Panc1 (cell line): ENCODE measurements at places on chromosomes 2 and 18. TPM values are rescaled to one million over a fixed set of nuclear protein-coding genes. Genes with fewer than 3 reads are reported as not detected.
A peak's percentile ranks its signal among the peaks of the same experiment; 100 is the strongest.

DNA sequence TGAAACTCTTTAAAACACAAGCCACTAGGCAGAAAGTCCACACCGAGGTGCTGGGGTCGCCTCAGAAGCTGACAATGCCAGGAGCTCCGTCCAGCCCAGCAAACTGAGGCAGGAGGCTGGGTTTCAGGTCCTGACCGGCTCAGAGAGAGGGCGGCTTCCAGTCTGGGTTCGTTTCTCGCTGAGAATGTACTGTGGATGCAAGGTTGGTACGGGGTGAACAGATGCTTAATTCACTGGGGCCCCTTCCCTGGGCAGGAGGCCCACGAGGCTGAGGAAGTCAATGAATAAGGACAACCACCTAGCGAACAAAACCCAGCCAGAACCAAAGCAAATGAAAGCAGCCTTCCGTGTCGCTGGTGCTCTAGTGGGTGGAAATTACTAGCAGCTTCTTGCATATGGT, 142.0 kb downstream of the RTP5 start:
- H3K27ac ChIP-seq, result no peak overlapping the region
- H3K4me1 ChIP-seq, result no peaks in the 10 kb centered on the region
- H3K36me3 ChIP-seq, result no peaks in the 10 kb centered on the region
- H3K27me3 ChIP-seq, result no peaks in the 10 kb centered on the region; the same call in 1 of the 2 replicates
- H3K4me3 ChIP-seq, result no peak overlapping the region

GRCh38 chr2:26907416-26907815, 59.5 kb downstream of the DPYSL5 start:
- H3K27ac ChIP-seq, result no peak overlapping the region
- H3K36me3 ChIP-seq, result no peaks in the 10 kb centered on the region
- no peak for DNase-seq
- no peaks in the 10 kb centered on the region for H3K4me1 ChIP-seq

- DNase-seq, result no peak
- no peak within 1 kb of the TSS for H3K27ac ChIP-seq
- H3K27me3 ChIP-seq, result no peaks in the 10 kb centered on the region
- H3K4me1 ChIP-seq, result no peaks in the 10 kb centered on the region
Measured at GRCh38 chr2:68734688-68735525, at the start of gene ARHGAP25. TSS of gene ARHGAP25 (plus strand) at chr2:68734811. CDS start at chr2:68735200, 389 bp downstream.

DNA sequence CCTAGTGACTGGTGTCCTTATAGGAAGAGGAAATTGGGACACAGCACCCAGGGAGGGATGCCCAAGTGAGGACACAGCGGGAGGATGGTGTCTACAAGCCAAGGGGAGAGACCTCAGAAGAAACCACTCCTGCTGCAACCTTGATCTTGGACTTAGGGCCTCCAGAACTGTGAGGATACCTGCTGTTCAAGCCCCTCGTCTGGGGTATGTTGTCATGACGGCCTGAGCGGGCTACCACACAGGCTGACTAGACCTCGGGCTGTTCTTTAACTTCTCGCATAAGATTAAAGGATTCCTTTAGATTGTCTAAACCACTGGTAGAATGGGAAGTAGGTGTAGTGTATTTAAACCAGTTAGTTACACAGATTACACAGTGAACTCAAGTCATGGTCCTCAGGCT, 138.3 kb downstream of the ASB1 start:
- no peak overlapping the region for H3K4me3 ChIP-seq
- no peaks in the 10 kb centered on the region; the same call in 1 of the 2 replicates for H3K4me1 ChIP-seq
- no peak for DNase-seq
- H3K36me3 ChIP-seq, result no peaks in the 10 kb centered on the region
- no peaks in the 10 kb centered on the region for H3K27me3 ChIP-seq
- no peak overlapping the region for H3K27ac ChIP-seq

- no peak overlapping the region for H3K27ac ChIP-seq
- H3K4me1 ChIP-seq, result no peaks in the 10 kb centered on the region
- no peaks in the 10 kb centered on the region for H3K27me3 ChIP-seq
- no peak for DNase-seq
- H3K36me3 ChIP-seq, result no peaks in the 10 kb centered on the region
Measured at GRCh38 chr2:124668161-124668560, 643.1 kb downstream of the CNTNAP5 start.

- DNase-seq, result no peak
- H3K27me3 ChIP-seq, result no peaks in the 10 kb centered on the region
- H3K36me3 ChIP-seq, result no peaks in the 10 kb centered on the region
- H3K27ac ChIP-seq, result no peak overlapping the region
- H3K4me3 ChIP-seq, result no peak overlapping the region
Measured at GRCh38 chr2:74911061-74911460, 47.4 kb upstream of the POLE4 start.

GRCh38 chr2:74438248-74438647, 3.5 kb downstream of the RTKN start:
- no peak overlapping the region for H3K27ac ChIP-seq
- H3K4me3 ChIP-seq, result no peak overlapping the region
- peaks cover 10% of the 10 kb centered on the region for H3K4me1 ChIP-seq
- H3K36me3 ChIP-seq, result no peaks in the 10 kb centered on the region
- no peaks in the 10 kb centered on the region for H3K27me3 ChIP-seq

Gene HMSD
- total RNA-seq, result 1.3 TPM

- no peaks in the 10 kb centered on the region for H3K27me3 ChIP-seq
- peaks cover 21% of the 10 kb centered on the region for H3K4me1 ChIP-seq
- H3K4me3 ChIP-seq, result no peak overlapping the region
- H3K27ac ChIP-seq, result no peak overlapping the region
- H3K36me3 ChIP-seq, result no peaks in the 10 kb centered on the region
Measured at GRCh38 chr2:99471654-99472599, 17.9 kb downstream of the REV1 start.

DNA sequence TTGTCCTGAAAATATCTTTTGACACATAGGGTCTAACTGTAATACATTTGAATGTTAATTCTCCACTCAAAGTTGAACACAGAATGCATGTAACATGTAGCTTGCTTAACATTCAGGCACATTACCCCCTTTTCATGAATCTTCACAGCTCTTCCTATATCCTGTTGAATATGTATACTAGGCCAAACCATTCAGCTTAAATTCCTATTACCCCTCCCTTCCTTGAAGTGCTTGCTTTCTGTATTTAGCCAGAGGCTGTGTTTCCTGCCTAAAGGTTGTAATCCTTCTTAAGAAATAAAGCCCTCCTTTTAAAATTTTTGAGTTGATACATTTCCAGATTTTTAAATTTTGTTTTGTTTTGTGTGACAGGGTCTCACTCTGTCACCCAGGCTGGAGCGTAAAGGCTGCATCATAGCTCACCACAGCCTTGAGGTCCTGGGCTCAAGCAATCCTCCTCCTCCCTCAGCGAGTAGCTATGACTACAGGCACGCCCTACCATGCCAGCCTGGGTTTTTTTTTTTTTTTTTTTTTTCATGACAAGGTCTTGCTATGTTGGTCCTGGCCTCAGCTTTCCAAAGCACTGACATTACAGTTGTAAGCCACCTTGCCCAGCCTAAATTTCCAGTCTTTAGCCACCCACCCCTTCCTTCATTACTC, 357.6 kb downstream of the DSC3 start:
- DNase-seq, result no peak
- no peak overlapping the region for H3K27ac ChIP-seq
- H3K4me3 ChIP-seq, result no peak overlapping the region
- no peaks in the 10 kb centered on the region for H3K27me3 ChIP-seq
- no peaks in the 10 kb centered on the region for H3K36me3 ChIP-seq

DNA sequence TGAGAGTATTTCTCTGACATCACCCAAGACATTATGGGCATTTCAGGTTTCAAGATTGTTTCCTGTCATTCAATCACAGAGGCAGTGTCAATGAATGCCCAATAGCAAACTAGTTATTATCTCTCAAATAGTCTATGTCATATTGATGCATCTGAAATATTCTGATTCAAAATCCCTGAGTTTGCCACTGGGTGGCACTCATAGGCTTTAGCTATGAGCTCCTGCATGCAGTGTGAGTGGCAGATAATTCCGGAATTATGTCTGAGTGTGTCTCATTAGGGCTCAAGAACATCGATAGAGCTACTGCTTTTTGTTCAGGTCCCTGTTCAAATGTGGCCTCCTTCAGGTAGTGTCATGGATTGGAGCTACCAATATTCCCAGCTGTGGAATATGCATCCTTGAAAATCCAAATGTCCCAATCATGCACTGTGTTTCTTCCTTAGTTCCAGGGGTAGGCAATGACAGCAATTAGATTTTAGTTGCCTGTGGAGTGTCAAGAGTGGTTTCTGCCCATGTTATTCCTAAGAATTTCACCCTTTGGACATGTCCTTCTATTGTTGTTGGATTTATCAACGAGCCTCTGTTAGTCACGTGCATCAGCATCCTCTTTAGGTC, 7.8 kb upstream of the OR6B3 start:
- H3K4me1 ChIP-seq, result no peaks in the 10 kb centered on the region
- no peak overlapping the region for H3K27ac ChIP-seq
- H3K4me3 ChIP-seq, result no peak overlapping the region
- no peaks in the 10 kb centered on the region for H3K36me3 ChIP-seq
- peak; percentile 22 for DNase-seq
- H3K27me3 ChIP-seq, result peaks cover 23% of the 10 kb centered on the region

Gene ACAA2
- total RNA-seq, result 50.8 TPM

DNA sequence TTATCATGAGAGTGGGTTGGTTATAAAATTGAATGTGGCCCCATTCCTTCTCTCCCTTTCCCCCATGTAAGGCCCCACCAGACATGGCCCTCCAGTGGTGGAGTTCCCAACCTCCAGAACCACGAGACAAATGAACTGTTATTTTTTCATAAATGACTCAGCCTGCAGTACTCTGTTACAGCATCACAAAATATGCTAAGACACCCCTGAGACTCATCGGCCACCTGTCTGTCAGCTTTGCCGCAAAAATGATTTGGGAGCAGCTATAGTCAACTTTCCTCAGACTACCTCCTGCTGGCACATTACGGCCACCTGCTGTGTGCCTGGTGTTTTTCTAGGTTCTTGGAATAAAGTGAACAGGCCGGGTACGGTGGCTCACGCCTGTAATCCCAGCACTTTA, 21.4 kb upstream of the C1QL2 start:
- no peak overlapping the region for H3K4me3 ChIP-seq
- no peaks in the 10 kb centered on the region for H3K27me3 ChIP-seq
- H3K27ac ChIP-seq, result no peak overlapping the region

Gene EDAR
- total RNA-seq, result not detected

DNA sequence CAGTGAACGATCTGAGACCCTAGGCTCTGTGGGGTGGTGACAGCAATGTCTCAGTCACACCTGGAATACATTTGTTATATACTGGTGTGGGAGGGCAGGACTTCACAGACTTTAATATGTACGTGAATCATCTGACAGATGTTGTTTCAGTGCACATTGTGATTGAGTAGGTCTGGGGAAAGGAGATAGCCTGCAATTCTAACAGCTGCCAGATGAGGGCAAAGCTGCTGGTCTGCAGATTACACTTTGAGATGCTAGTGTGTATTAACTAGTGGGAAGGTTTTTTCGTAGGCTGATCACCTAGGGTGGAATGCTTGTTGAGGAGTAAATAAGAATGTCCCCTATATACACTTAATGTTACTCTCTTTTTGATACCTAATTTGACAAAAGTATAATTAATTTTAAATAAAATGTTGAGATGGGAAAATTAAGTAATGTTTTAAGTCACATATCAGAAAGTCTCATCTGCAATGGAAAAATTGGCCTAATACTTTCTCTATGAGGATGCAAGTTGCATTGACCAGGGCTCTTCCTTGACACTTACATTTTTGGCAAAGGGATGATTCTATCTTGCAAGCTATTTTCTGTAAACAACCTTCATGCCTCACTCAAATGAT, 496.9 kb upstream of the HNMT start:
- H3K4me3 ChIP-seq, result no peak overlapping the region
- H3K36me3 ChIP-seq, result no peaks in the 10 kb centered on the region
- H3K27ac ChIP-seq, result no peak overlapping the region
- H3K4me1 ChIP-seq, result no peaks in the 10 kb centered on the region

- DNase-seq, result no peak
- H3K4me3 ChIP-seq, result no peak overlapping the region
- no peaks in the 10 kb centered on the region for H3K36me3 ChIP-seq
- no peak overlapping the region for H3K27ac ChIP-seq
- H3K27me3 ChIP-seq, result no peaks in the 10 kb centered on the region
Measured at GRCh38 chr18:45826084-45826483, 609 bp downstream of the SIGLEC15 start.

GRCh38 chr2:217738061-217738460, 264.7 kb downstream of the TNS1 start:
- H3K4me3 ChIP-seq, result no peak overlapping the region
- H3K36me3 ChIP-seq, result no peaks in the 10 kb centered on the region
- no peak overlapping the region for H3K27ac ChIP-seq
- DNase-seq, result no peak

Gene ASB18
- total RNA-seq, result not detected

Gene CGREF1
- 10.1 TPM for total RNA-seq

DNA sequence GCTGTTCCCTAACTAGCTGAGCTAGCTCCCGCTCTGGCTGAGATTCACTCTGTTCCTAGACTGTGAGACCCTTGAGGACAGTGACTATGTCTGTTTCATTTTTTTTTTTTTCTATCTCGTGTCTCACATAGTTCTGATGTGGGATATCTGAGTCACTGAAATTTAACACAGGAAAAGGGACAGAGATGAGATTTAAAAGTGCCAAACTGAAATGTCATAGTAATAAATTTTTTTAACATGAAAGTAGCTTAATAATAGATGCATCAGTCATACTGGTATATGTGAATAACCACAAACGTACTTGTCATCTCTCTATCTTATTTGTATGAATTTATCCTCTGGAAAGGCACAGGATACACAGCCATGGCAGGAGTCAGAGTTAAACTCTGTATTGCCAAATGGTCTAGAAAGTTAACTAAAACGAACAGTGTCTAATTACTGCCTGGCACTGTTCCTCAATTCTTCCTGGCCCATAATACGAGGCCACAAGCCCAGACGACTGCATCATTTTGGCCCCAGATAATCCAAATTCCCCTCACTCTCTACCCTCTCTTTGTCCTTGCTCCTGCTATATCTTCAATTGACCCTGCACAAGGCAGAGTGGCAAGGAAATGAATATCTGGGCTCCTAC, 87.5 kb downstream of the SATB2 start:
- H3K36me3 ChIP-seq, result peaks cover 22% of the 10 kb centered on the region
- DNase-seq, result no peak
- H3K4me3 ChIP-seq, result no peak overlapping the region
- H3K4me1 ChIP-seq, result no peaks in the 10 kb centered on the region
- no peaks in the 10 kb centered on the region for H3K27me3 ChIP-seq

DNA sequence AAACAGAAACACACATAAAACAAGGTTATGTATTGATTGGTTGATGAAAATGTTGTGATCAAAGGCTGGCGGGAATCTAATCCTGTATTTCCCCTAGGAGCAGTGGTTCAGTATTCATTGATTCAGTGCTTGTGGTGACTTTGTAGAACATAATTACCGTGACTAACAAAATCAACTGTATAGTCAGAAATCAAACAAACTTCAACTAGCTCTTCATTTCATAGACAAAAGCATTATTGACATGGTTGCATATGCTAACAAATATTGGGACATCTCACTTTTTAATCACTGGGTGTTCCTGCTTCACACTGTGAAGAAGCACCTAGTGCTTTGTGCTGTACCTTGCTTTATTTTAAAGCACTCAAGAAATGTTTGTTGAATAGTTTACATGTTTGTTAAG, 41.4 kb downstream of the USP14 start:
- H3K4me3 ChIP-seq, result no peak overlapping the region
- DNase-seq, result no peak
- no peaks in the 10 kb centered on the region for H3K4me1 ChIP-seq
- H3K36me3 ChIP-seq, result peaks cover 55% of the 10 kb centered on the region
- no peak overlapping the region for H3K27ac ChIP-seq

Gene DAW1
- total RNA-seq, result 0.26 TPM

Gene GBX2
- total RNA-seq, result 10.2 TPM
